ENCODE measurements at places on chromosomes 16 and 17.

- no peak for DNase-seq
Observed at GRCh38 chr17:47119746-47120520, 69.2 kb downstream of the CDC27 start.

DNA sequence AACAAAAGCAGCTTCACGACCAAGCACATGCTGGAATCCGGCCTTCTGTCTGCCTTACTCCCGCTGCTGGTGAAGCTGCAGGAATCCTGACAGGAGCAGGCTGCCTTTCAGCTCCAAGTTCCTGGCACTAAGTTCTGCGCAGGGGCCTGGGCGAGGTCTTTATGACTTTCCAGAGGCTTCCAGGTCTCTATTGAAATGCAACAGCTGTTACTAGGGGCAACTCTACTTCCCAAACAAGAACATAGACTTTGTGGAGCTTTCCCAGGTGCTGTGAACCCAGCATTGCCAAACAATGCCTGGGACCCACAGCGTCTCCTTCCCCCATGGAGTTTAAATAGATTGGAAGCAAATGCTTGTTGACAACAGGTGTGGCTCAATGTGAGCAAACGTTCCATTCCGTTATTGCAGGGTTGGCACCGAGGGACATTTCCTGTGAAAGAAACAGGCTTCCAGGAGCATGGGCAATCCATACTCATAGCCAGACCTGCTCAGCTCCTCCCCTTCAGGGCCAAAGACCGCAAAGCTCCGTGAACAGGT lies 156.0 kb downstream of the CDH13 start:
- no peak for DNase-seq

- no peak for DNase-seq
Observed at GRCh38 chr17:69331756-69332155, 4.8 kb upstream of the ABCA5 start.

- DNase-seq: no peak
Observed at GRCh38 chr17:66450008-66450851, 147.8 kb downstream of the PRKCA start.

DNA sequence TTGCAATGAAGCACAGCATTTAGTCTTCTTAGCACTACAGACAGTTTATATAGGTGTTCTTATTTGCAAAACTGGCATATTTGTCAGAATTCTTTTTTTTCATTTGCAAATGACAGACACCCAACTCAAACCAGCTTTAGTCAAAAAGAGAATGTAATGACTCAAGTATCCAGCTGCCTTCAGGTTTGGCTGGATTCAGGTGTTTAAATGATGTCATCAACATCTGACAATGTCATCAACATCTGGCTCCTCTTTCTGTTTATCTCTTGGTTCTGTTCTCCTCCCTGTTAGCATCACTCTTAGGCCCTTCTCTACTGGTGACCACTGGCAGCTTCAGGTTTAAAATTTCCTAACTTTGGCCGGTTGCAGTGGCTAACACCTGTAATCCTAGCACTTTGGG lies 18.9 kb downstream of the TMC5 start:
- no peak for DNase-seq

GRCh38 chr16:2749476-2749875 lies 3.0 kb upstream of the SRRM2 start:
- DNase-seq: no peak

- DNase-seq: no peak
Observed at GRCh38 chr17:66737524-66737923, 97.4 kb upstream of the CACNG5 start.

- DNase-seq: no peak
Observed at GRCh38 chr16:1620391-1620790, 8.2 kb downstream of the CRAMP1 start.

DNA sequence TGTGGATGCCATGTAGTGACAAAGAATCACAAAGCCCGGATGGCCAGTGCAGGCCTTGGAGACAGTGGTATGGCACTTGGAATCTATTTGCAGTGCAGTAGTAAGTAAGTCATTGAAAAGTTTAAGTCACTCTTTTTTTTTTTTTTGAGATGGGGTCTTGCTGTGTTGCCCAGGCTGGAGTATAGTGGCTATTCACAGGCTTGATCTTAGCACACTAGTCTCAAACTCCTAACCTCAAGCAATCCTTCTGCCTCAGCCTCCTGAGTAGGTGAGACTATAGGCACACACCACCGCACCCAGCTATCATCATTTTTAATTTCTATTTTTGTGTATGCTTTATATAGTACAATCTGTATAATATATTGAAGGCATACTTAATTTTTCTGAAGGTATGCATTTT lies 4.3 kb upstream of the PLSCR3 start:
- DNase-seq: no peak

- DNase-seq: no peak
Observed at GRCh38 chr17:31497994-31498826, 106.7 kb downstream of the RAB11FIP4 start.

- DNase-seq: no peak
Observed at GRCh38 chr16:54974367-54974766, 43.7 kb downstream of the IRX5 start.

- no peak for DNase-seq
Observed at GRCh38 chr16:85216522-85217375, 104.5 kb upstream of the CIBAR2 start.

Measured in CD4-positive, alpha-beta T cell treated with Interferon alpha-2 for 1 hour (primary cell).